ENCODE measurements at places on chromosomes 12 and 14.
A peak's percentile ranks its signal among the peaks of the same experiment; 100 is the strongest.

DNA sequence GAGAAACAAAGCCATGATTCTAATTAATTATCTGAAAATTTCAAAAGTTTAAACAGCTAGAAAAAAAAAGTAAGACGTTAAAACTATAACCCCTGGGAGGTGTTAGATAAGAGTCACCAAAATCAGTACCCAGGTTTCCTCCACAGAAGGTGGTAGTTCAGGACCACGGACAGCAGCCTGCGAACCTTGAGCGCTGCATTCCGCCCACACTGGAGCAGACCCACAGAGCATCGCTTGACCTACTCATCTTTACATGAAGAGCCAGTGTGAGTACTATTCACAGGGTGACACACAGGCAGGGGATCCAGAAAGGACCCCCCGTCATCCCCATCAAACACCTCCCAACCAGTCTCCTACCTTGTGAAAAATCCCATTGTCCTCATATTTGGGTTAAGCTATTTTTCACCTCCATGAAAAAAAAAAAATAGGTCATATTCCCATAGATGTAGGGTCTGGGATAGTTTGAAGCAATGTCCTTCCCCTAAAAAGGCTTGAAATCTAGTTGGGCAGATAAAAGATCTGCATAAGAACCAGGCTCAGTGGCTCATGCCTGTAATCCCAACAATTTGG, 8.8 kb upstream of the CHGA start:
- DNase-seq: no peak

- DNase-seq: no peak
These were observed 137.9 kb downstream of the NRXN3 start for GRCh38 chr14:78308079-78308478.

- DNase-seq: no peak
These were observed 348.5 kb upstream of the MDGA2 start for GRCh38 chr14:48023881-48024280.

DNA sequence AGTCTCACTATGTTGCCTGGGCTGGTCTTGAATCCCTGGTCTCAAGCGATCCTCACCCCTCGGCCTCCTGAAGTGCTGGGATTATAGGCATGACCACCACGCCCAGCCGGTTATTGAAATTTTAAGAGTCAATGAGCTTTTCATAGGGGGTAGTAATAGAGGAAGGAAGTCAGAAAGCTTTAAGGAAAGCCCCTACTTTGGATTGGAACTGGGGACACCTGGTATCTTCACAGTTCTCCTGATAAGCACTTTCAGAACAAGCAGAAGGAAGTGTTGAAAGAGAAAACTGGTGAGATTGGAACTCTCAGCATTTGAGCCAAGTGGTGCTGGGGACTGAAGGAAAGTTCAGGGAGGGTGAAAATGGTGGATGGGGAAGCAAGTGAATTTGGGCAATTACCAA, 5.1 kb downstream of the SLC4A8 start:
- no peak for DNase-seq

DNA sequence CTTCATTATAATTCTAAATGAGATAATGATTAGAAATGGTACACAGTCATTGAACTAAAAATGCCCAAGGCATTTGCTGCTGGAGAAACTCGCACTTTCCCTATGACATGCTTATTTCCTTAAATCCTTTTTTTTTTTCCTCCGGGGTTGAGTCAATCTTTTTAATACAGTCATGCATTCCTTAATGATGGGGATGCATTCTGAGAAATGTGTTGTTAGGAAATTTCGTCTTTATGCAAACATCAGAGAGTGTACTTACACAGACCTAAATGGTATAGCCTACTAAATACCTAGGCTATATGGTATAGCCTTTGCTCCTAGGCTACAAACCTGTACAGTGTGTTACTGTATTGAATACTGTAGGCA, 29.8 kb upstream of the DACT1 start:
- no peak for DNase-seq

- DNase-seq: no peak
These were observed 49.5 kb downstream of the CLMN start for GRCh38 chr14:95270203-95270602.

- DNase-seq: no peak
These were observed 28.1 kb downstream of the MSRB3 start for GRCh38 chr12:65306366-65307168.

GRCh38 chr12:116484807-116485206, 74.4 kb upstream of the MAP1LC3B2 start:
- no peak for DNase-seq

GRCh38 chr14:83624541-83624940, 1905.4 kb upstream of the FLRT2 start:
- DNase-seq: no peak

GRCh38 chr14:104877066-104877805, 12.2 kb downstream of the CEP170B start:
- no peak for DNase-seq

DNA sequence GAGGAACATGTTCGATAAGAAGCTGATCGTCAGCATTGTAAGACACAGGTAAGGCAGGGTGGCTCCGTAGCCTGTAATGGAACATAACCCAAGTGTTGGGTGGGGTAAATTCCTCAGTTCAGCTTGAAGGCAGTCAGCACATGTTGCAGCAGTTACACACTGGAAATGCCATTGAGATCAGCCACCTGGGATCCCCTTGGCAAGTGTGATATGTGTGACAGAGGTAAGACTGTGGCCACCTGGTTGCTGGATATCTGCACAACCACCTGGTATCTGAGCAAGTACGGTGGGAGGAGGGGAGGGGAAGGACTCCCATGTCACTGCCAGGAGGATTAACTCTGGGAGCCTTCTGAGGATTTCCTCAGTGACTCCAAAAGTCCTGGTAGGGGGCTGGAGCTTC, 158.0 kb upstream of the CAND1 start:
- DNase-seq: no peak

GRCh38 chr14:49853572-49854375, 1.2 kb upstream of the NEMF start:
- peak; percentile 60 for DNase-seq

DNA sequence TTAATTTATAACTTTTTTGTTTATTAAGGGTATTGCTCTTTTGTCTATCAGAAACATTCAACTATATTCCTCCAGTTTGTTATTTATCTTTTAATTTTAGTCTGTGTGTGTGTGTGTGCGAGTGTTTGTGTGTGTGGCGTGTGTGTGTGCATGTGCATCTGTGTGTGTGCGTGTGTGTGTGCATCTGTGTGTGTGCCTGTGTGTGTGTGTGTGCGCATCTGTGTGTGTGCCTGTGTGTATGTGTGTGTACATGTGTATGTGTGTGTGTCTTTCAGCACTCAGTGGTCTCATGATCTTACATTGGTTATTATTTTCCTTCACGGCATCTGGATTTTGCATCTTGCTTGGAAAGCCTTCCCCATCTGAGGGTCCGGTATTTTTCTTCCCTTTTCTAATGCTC, 281.1 kb upstream of the RTL1 start:
- no peak for DNase-seq

- DNase-seq: no peak
These were observed 123.3 kb downstream of the KICS2 start for GRCh38 chr12:64098709-64099354.

DNA sequence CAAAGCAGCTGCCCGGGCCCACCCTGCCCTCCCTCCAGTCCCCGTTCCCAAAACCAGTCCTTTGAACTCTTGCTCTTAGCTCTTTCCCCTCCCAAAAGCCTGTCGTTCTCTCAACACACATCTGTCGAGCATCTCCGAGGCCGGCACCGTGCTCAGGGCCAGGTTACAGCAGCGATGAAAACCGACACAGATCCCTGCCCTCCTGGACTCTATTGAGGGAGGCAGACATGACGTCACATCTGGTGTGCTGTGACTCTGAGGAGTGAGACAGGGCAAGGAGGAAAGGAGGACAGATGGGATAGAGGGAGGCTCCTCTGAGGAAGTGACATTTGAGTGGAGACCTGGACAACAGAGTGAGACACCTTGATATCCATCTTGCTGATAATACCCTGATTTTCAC, 34.6 kb upstream of the PWP1 start:
- DNase-seq: no peak

GRCh38 chr12:67698672-67699581, 50.4 kb downstream of the DYRK2 start:
- DNase-seq: peak; percentile 32

- DNase-seq: peak; percentile 65
These were observed at the start of gene RARG for GRCh38 chr12:53231921-53232645. TSS of gene RARG (minus strand) at chr12:53232209. CDS start at chr12:53227545, 4,664 bp downstream.

- no peak for DNase-seq
These were observed 89.9 kb downstream of the SLC24A4 start for GRCh38 chr14:92412912-92413311.

DNA sequence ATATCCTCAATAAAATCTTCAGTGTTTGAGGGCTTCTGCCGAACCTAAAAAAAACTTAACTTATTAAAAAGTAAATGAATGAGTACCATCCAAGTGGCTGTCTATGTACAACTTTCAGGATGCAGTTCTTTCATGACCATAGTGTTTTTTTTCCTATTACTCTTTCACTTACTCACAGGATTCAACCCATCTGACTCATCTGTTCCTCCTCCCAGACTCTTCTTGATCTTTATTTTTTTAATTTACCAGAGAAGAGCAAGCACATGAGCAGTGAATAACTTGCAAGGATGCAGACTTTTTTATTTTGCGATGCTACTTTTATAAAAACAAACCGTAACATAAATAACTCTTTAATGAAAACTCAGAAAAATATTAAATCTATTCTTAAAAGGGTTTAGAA, 24.5 kb downstream of the RECQL start:
- no peak for DNase-seq

DNA sequence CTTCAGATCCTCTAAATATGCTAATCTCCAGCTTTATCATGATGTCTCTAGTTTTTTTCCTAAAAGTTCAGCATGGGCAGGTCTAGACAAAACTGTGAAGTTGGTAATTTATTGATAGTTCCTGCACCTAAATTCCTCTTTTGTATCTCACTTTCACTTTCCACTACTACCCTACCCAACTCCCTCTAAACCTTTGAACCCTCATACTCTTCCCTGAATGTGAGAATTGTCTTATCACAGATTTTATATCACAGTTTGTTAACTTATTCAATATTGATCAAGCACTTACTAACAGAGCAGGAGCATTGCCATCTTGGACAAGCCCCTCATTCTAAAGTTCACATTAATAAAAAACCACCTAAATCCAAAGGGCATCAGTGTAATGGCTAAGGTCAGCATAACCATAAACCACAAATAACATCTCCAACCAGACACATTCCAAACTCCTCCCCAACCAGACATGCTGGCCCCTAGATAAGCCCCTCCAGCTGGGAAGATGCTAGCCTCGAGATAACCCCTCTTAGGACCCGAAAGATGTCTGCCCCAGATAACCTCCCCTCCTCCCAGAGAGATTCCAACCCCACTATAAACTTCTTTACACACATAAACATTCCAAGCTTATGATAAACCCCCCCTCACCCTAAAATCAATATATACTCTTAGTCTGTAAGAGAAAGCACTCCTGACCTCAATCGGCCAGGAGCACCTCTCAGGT, 78.7 kb downstream of the FSCB start:
- DNase-seq: no peak

- DNase-seq: no peak
These were observed 101.9 kb downstream of the GAS2L3 start for GRCh38 chr12:100675432-100675831.

DNA sequence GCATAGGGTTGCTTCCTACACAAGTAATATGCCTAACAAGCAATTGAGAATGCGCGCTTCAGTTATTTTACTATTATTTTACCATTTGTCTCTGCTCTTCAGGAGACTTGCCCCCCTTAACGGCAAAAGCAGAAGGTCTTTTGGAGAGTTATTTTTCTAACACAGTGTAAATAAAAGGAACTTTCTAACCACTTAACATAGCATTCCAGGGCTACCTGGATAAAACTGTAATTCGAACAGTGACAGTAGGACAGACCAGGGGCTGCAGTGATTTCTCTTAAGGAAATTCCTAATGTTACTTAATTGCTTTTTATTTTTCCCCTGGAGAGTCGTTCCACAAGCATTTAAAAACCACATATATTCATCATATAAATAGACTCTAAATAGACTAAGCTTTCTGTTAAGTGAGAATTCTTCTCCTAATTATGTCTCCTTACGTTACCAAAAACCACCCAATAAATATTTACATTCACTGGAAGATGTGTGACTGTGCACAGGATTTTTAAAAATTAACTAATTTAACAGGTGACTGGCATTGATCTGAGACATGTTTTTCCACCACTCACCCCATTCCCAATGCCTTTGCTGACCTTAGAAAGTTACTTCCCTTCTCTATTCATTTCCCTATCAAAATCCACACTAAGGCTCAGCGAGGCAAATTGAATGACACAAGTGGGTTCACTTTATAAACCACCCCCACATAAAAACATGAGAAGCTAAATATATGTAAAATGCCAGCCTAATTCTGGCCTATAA, 72.4 kb downstream of the RNF34 start:
- no peak for DNase-seq

GRCh38 chr14:22232486-22232885, 356.5 kb downstream of the DAD1 start:
- DNase-seq: no peak

- DNase-seq: no peak
These were observed 12.5 kb downstream of the P2RX7 start for GRCh38 chr12:121145221-121145620.

DNA sequence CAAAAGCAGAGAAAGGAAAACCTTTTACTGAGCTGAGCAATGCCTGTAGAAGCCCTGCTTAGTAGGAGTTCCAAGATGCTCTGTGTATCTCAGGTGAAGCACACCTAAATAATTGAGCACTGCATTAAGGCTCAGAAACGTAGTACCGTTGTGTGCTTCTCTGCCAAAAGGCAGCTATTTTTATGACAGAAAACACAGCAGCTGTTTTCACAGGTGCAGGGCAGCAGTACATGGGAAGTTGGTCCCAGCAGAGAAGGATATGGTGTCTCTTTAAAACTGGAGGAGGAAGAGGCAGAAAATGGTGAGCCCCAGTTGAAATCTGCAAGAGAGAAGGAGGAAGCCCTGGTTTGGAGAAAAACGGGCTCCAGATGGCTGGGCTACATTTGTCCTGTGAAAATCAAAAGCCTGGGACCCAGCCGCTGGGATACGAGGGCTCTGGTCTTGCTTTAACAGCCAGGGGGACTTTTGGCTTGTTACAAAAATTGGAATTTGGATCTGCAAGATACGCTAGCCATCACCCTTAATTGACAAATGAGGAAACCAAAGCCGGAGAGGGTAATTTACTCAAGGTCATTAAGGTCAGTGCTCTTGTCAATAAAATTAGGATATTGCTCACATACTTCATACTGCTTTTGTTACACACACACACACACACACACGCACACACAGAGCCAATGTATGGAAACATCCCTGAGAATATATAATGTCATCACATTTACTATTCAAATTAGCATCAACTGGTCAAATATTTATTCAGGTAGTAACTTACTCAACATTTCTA, 27.3 kb downstream of the SPRING1 start:
- no peak for DNase-seq

DNA sequence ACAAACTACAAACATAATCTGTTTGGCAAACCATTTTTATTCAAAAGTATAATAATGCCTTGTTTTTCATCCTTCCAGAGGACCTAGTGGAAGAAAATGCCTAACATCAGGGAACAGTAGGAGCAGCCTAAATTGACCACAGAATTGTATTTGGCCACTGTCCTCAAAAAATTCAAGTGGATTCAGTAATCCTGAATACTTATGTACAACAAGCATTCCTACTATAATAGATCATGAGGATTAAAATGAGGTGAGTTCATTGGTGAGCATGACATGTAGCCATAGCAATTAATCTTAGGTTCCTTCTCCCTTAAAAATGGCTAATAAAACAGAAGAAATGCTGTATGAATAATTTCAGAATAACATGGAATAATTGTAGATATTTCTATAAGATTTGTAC, 209.3 kb downstream of the DAD1 start:
- DNase-seq: no peak
